ENCODE measurements at places on chromosomes 6 and 20.

DNA sequence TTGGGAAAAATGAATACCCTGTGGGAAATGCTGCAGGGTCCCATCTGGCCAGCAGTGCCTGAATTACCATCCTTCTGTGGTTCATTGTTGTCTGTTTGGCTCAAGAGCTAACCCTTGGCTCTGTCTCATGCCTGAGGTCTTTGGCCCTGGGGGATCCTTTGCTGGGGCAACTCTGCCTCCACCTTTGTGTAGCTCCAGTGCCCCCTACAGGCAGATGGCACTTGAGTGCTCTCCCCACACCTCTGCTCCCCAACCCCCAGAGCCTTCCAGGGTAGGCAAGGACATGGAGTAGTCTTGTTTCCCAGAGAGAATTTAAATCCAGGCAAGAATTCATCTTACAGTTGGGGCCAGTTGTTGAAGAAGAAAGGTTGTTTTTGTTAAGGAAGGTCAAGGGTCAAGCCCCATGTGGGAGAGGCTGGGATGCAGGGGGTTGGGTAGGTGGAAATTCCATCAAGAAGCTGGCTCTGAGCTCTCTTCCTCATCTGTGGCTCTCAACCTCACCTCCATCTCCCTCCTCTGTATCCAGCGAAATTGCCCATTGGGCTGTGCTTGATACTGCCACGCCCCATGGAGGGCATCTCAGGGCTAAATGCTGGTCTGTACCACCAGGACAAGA lies 44.2 kb downstream of the ZNF831 start:
- DNase-seq: peak; percentile 60

- no peak for DNase-seq
Measured at GRCh38 chr6:168197636-168198301, 118.8 kb upstream of the FRMD1 start.

- DNase-seq: no peak
Measured at GRCh38 chr6:20238688-20239587, 26.7 kb upstream of the MBOAT1 start.

DNA sequence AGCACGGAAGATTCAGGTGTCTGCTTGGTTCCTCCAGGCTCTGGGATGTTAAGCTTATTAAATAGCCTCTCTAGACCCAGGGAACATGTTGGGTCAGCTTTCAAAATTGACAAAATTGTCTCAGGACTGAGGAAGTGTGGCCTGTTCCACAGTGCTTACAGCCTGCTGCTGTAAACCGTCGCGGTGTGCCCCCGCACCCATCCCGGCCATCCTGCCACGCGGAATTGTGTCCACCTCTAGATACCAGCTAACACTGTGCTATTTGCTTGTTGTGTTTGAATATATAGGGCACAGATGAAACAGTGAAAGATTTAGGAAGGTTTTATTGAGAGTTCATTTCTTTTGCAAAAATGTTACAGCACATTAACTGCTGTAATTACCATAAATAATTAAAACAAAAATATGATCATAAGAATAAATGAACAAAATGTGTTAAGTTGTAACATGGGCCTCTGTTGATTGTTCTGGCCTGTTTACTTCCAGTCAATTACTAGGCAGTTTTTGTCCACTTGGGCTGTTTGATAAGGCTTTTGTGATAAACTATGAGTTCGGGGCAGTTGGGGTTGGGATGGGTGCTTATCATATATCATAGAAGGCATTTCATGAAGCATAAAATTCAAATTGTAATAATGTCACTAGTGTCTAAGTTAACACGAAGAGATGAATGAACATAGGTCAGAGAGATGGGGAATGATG lies 77.4 kb downstream of the ARID1B start:
- DNase-seq: no peak

DNA sequence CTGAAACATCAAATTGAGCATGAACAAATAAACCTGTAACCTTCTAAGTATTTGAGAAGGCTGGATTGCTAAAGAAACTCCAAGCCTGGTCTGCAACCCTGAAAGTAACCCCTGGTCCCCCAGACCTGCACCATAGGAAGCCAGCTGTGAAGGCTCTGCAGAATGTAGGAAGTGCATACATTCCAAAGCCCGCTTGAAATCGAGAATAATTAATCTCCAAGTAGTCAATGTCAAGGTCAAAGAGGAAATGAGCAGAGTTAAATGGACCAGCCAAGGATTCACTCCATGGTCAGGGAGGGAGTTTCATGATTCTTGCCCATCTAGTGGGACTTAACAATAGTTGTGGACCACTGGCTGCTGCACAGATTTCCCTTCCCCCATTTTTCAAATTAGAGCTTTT lies 107.6 kb upstream of the RNF24 start:
- no peak for DNase-seq

DNA sequence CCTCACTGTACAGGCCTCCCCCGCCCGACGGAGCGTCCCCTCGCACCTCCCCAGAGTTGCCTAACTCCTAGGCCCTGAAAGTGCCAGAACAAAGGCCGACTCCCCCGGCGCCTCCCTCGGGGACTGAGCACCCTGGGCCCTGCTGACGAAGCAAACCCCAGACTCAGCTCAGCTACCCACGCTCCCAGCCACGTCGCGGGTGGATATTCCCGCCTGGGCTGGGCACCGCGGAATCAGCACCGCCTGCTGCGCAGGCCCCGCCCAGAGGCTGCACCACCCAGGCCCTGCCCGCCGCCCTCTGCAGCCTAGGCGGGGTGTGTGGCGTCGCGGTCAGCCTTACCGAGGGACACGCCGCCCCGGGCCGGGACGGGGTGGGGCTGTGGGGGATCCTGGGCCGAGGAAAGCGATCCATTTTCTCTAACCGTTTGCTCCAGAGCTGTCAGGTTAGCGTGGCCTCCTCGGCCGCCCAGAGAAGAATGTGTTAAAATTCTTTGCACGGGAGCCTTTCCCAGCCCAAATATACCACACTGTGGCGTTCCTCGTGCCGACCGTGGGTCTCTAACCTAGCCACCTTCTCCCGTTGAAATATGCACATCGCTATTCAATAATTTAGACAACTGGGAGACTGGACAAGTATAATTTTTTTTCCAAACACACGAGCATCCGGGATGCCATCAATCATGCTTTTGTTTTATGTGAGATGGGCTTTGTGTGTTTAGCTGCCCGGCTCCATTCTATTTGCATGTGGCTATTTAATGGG lies 31.4 kb downstream of the TFAP2A start:
- no peak for DNase-seq

- no peak for DNase-seq
Measured at GRCh38 chr6:17278289-17279063, 2.7 kb upstream of the RBM24 start.

DNA sequence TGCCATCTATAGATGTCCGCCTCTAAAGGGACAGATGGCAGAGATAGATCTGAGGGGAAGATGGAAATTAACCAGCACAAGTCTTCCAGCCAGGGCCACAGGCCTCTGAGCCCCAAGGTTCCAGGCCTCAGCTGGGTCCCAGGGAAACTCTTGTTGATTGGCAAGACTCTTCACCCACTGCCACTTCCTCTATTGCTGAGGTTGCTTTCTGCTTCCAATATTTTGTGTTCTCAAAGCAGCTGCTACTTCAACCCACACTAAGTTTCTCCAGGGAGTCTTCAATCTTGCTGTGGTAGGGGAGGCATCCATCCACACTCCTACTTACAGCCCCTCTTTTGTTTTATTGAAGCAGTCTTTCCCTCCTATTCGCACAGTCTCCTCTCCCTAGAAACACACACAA lies 36.4 kb upstream of the SASH1 start:
- DNase-seq: no peak

- DNase-seq: no peak
Measured at GRCh38 chr6:38739532-38739931, 24.4 kb downstream of the DNAH8 start.

GRCh38 chr6:26029857-26030653 lies 57.2 kb upstream of the HFE start:
- DNase-seq: no peak

DNA sequence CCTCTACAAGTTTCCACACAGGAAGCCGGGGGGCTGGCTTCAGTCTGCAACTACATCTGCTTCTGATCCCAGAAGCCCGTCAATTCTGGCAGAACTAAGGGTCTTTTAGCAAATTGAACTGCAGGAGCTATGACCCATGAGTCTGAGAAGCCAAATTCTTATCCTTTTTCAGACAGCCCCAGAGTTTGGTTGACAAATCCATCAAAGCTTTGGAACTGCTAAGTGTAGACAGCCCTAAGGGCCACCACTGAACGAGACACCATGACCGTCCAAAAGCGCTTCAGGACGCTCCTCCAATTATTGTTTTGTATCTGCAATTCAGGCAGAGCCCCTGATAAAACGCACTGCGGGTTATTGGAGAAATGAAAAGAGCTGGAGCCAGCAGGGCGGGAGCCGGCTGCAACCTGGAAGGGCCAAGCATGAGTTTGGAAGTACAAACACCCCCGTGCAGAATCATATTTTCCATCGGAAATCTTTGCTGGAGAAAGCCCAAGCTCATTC lies 67.1 kb downstream of the GNAS-AS1 start:
- DNase-seq: no peak

DNA sequence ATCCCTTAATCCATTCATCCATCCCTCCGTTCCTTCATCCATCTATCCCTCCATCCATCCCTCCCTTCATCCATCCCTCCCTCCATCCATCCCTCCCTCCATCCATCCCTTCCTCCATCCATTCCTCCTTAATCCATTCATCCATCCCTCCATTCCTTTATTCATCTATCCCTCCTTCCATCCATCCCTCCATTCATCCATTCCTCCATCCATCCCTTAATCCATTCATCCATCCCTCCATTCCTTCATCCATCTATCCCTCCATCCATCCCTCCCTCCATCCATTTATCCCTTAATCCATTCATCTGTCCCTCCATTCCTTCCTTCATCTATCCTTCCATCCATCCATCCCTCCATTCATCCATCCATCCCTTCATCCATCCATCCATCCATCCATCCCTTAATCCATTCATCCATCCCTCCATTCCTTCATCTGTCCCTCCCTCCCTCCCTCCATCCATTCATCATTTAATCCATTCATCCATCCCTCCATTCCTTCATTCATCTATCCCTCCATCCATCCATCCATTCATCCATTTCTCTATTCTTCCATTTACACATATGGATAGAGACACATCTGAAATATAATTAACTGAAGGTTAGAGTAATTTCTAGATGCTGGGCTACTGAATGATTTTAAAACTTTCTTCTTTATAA lies 100.9 kb downstream of the TSHZ2 start:
- DNase-seq: no peak

DNA sequence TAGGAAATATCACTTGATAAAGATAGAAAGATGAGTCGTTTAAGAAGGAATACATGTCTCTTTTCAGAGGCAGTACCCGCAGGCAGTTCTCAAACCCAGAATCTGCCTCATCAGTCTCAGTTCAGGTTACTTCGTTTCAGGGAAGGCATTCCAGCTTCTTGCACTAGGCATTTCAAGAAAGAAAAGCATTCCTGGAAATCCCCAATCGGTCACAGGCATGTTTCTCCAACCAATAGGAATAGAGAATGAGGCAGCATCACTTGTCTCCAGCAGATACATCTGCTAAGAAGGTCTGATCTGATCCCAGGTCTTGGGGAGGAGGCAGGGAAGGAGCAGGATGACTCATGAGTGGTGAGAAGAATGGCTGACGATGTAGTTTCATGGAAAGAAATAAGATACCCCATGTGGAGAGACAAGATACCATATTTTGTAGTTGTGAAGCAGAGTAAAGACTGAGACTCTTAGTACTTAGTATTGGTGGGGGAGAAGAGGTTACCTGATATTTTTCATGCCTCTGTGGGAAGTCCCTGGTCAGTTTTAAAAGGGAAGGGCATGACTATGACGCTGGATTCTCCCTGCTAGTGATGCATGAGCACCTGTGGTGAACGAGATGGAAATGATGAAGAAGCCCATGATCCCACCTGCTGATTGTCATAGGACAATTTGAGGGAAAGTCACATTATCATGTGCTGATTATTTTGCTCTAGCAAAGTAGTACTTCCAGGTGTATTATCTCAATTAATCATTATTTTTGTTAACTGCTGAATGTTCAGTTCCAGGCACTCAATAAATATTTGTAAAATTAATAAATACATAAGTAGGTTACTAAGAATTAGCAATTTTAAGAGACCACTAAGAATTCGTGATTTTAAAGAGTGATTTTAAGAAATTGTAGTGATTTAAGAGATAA lies 20.3 kb upstream of the HLA-DRB1 start:
- DNase-seq: no peak

DNA sequence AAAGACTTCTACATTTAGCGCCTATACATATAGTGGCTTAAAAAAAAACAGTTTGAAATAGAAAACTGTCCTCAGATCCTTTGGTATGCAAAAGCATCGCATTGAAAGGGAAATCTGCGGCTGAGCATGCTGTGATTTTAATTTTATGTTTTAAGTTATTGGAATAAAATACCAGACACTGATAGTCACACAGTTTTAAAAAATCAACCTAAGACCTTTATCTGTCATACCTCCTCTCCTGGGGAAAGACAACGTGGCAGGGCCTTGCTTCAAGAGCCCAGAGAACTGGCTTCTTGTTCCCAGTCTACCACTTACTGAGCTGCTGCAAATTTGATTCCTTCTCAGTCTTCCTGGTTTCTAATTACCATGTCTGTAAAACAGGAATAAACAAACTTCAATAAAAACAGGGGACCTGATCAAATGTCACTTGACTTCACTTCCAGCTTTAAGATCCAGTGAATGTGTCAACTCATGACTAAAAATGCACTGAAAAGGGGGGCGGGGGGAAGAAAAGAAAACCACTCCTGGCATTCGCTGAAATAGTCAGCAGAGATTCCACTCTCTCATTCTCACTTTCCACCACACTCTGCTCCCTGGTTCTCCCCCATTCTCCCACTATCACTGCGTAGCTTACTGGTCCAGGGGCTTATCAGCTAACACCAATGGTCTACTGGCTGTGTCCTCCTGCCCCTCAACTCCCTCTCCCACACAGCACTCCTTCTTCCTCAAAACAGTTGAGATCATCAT lies 494.7 kb upstream of the MARCKS start:
- no peak for DNase-seq

DNA sequence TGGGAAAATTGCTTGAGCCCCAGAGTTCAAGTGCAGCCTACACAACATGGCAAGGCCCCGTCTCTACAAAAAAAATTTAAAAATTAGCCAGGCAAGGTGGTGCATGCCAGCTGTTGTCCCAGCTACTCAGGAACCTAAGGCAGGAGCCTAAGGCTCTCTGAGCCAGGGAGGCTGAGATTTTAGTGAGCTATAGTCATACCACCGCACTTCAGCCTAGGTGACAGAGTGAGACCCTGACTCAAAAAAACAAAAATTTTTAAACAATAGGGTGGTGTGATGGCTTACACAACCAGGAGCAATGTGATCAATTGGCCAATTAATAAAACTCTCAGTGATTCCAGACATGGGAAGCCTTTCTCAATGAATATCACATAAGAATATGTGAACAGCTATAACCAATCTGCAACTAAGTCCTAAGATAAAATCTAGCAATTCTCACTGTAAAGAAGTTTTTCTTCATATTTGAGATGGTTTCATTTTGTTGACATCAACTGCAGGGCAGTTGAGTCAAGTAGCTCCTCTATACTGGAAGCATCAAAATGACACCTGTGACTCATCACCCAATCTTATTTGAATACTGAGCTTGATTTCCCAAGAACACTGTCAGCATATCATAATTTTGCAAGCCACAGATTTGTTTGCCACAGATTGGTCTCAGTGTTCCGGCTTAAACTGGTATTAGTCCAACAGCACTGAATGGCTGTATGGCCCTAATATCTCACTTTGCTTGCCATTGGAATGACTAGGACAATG lies 169.0 kb upstream of the GJE1 start:
- DNase-seq: no peak

GRCh38 chr6:132279592-132280139 lies 121.6 kb downstream of the MOXD1 start:
- peak; percentile 38 for DNase-seq
